Stimulated activated CD4-positive, alpha-beta T cell treated with anti-CD3 and anti-CD28 coated beads, Interleukin-1b, Interleukin-23, amount 100 ng/mL, for 1 hour (primary cell): ENCODE measurements at places on chromosomes 7 and 10.

GRCh38 chr7:142898377-142899170, 13.0 kb upstream of the TRPV6 start:
- DNase-seq = no peak

- no peak for DNase-seq
These were observed 10.9 kb downstream of the TARP start for GRCh38 chr7:38262545-38262944.

DNA sequence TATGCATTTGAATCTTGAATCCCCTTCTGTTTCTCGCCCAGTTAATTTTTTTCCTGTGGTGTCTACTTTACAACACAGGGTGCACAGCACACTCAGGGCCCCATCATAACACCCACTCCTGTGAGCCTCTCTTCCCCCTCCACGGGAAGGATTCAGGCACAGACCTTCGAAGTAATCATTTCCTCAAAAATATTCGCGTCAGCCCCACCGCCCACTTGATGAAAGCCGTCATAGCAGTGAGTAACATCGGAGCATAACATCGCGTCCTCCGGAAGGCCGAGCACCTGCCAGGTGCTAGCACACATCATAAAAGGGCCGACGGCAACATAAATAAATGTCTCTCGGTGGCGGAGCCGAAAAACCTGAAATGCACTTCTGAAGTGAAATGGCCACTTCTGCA, 201.7 kb upstream of the ADARB2 start:
- peak; percentile 50 for DNase-seq

GRCh38 chr10:3672220-3672619, 112.8 kb downstream of the KLF6 start:
- DNase-seq = no peak

DNA sequence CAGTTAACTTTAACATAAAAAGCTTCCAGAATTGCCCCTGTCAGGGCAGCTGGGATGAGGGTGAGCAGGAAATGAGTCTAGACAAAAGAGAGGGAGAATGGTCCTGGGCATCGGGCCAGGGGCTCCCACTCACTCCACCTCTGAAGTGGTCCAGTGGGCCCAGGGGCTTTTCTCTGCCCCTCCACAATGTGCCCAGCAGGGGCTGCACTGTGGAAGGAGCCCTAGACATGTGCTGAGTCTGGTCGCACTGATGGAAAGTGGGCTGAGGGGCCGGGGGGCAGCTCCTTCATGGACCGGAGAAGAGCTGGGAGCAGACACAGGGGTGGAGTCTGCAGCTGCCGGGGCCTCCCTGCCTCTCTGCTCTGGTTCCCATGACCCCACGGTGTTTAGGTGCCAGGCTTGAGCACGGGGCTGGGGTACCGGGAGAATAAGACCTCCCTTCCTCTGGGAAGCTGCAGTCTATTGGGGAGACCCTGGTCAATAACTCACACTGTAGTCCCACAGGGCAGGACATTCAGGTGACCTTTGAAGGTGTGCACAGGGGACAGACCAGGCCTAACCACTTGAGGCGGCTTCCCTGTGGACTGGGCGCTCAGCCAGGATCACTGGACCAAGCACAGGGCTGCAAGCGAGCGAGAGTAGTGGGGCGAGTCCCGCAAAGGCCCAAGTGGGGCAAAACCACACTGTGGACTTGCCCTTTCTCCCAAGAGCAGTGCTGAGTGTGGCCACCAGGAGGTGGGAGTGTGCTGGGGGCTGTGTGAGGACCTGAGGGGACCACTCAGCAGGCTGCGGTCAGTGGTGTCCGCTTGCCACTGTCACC, 6.1 kb downstream of the ADCY1 start:
- no peak for DNase-seq

DNA sequence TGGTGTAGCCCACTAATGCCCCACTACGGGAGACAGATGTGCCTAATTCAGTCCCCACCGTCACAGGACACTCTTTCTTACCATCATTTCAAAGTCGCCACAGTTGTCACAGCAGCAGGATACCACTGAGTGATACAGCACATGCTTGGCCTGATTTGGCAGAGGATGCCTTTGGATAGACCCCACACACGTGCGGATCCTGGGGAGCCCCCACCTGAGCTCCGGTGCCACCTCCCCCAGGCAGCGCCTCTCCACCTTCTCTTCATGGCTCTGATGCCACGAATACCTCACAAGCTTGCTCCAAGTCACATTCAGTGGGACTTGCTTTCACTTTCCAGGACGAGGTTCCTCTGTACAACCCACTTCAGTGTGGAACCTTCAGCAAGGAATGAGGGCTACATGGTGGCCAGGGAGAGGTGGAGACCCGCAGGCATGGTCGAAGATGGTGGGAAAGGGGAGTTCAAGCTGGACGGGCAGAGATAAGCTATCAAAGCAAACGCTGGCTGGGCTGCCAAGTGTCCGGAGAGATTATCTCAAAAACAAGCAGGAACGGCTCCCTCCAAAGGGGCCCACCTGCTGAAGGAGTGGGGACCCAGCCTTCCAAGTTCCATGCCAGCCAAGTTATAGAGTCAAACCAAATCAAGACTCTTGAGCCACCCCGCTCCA, 107.4 kb downstream of the ZRANB1 start:
- no peak for DNase-seq

- no peak for DNase-seq
These were observed 107.6 kb downstream of the ELAPOR2 start for GRCh38 chr7:86951895-86952294.

- no peak for DNase-seq
These were observed 34.9 kb upstream of the LOXL4 start for GRCh38 chr10:98302741-98303365.

- DNase-seq = no peak
These were observed 986 bp downstream of the NRP1 start for GRCh38 chr10:33333260-33334101.

GRCh38 chr7:107208024-107208521, 39.3 kb downstream of the HBP1 start:
- no peak for DNase-seq

DNA sequence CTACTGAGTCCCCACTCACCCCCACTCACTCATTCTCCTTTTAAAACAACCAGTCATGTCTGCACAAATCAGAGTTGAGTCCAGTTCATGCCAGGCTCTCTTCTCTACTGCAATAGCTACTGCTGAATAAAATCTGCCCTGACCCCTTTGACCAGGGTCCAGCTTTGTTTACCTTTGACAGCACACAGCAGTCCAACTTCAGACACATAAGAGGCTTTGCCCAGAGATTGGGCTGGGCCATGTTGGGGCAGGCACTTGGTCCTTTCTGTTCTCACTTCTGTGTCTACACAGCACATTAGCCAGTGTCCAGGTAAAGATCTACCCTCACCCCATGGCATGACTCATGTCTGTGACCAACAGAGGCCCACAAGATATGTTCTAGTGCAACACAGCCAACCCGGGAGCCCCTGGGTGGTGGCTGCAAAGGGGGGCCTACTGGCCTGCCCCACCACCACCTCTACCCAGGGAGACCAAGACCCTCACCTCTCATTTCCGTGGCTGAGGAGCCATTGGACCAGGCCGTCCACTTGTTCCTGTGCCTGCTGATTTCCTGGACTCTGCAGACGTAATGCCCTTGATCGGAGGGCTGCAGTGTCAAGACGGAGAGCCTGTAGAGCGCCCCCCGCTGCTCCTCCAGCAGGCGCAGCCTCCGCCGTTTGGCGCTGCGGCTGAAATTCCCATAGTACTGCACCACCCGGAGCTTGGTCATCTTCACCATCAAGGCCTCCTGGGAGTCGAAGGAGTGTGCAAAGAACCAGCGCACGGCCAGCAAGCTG, 8.0 kb downstream of the VSTM4 start:
- no peak for DNase-seq

GRCh38 chr10:6669269-6669859, 89.3 kb upstream of the PRKCQ start:
- no peak for DNase-seq

- DNase-seq = no peak
These were observed 39.2 kb downstream of the CAMK2B start for GRCh38 chr7:44286182-44286617.

DNA sequence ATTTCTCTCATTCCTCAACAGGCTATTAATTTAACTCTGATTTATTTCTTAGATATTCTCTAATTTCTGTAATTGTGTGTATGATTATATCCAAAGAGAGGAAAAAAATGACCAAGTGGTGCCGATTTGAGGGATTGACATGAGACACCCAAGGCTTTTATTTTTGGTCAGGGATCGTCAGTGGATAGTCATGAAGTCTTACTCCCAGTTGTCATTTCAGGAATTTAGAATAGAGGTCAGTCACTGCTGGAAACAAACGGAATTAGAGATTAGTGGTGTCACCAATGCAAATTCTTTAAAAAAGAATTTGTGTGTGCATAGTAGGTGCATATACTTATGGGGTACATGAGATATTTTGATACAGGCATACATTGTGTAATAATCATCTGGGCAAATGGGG, 26.8 kb upstream of the AGR3 start:
- no peak for DNase-seq

DNA sequence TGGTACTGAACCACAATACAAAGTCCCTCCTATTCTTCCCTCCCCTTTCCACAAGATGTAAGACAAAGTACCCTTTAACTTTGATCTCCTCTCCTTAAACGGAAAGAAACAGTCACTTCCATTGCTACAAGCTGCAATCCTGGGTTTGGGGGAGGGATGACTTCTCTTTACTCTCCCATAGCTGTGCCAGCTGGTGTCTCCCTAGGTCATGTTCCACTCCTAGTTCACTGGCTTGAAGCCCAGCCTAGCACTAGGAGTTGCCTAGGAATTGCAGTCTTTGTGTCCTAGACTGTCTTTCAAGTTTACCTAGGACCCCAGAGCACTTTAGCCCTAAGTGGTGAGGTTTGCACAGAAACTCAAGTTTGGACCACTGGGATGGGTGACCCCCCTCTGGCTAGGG, 311.1 kb downstream of the HPSE2 start:
- no peak for DNase-seq

DNA sequence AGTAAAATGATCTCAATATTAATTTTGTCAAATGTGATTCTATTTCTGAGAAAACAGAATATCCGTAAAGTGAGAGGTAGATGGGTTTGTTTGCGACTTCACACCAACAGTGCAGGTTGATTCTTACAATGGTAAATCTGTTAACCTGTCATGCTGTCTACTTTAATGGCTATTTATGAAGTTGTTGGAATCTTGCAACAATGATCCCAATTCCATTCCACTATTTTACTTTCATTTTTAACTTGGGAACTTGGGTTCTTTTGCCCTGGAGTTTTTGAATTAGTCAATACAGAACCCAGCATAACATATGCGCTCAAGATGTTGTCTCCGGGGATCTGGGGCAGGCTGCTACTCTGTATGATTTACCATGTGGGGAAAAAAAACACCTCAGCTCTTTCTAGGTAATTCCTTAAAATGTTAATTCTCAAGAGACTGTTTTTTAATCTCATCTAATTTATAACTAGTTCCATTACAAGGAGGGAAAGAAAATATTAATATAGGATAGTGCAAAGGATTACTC, 1.2 kb downstream of the LGI1 start:
- no peak for DNase-seq

- DNase-seq = no peak
These were observed 77.9 kb downstream of the ZMIZ1 start for GRCh38 chr10:79146611-79147130.

GRCh38 chr10:69092959-69093850, 5.3 kb downstream of the SRGN start:
- peak; percentile 50 for DNase-seq

DNA sequence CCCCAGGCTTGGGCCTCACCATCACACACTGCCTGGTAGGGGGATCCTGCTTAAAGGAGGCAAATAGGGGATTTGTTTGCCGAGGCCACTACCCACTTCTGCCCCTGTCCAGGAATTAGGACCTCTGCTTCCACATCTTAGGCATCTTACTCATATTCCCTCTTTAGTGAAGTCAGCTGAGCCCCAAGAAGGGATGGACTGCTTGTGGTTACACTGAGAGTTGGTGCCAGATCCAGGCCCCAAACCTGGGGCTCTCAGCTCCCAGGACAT, 1.6 kb upstream of the GPRIN2 start:
- DNase-seq = no peak

DNA sequence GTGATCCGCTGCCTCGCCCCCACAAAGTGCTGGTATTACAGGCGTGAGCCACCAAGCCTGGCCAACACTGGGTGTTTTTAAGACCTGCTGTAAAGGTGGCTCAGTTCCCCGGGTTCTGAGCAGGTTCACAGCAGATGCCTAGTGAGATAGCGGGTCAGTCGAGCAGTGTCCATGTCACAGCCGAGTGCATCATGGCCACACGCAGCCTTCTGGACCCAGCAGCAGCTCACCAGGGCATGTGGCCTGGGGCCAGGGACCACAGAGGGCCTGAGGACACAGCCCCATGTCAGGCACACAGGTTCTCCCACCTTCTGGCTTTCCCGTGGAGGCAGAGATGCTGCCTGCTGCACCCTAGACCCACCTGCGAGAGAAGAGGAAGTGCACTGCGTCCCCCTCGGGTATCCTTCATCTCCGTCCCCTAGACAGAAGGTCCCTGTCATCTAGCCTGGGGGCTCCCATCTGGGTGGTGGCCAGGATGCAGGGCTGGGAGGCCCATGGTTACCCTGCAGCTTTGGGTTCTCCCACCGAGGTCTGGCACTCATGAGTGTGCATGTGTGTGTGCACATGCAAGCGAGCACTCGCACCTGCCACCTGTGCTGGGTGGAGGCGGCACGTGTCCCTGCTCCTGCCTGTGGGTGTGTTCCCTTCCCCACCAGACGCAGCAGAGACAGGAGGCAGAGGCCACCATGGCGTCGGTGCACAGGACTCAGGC, 98.6 kb downstream of the NKX6-2 start:
- DNase-seq = no peak

DNA sequence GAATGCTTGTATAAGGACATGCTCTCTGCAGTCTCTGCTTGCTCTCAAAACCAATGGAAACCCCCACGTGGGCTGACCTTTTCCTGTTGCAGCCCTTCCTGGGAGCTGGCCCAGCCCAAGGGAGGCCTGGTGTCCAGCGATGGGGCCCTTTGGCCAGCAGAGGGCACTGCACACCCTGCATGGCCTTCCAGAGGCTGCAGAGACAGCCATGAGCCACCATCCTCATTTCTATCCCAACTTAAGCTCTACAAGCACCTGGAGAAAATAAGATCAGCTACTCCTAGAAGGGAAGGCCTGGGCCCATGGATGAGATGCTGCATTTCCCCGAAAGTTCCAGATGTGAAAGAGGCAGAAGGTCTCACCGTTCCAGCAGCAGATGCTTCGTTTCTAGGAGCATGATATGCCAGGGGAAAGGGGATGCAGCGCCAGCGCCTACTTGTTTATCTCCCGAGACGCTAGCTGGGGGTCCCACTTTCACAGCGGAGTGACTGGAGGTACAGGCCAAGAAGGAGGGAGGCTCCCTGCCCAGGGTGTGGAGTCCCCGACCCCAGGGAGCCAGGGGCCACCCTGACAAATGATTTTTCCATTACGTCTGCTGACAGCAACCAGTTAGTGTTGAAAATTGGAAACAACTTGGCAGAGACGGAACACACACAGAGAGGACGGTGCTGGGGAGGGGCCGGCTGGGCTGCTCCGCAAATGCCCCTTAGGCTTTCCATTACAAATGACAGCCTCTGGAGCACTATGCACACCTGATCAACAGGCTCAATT, 106.4 kb downstream of the ZRANB1 start:
- DNase-seq = no peak
